ENCODE measurements at places on chromosomes 16 and 17.

DNA sequence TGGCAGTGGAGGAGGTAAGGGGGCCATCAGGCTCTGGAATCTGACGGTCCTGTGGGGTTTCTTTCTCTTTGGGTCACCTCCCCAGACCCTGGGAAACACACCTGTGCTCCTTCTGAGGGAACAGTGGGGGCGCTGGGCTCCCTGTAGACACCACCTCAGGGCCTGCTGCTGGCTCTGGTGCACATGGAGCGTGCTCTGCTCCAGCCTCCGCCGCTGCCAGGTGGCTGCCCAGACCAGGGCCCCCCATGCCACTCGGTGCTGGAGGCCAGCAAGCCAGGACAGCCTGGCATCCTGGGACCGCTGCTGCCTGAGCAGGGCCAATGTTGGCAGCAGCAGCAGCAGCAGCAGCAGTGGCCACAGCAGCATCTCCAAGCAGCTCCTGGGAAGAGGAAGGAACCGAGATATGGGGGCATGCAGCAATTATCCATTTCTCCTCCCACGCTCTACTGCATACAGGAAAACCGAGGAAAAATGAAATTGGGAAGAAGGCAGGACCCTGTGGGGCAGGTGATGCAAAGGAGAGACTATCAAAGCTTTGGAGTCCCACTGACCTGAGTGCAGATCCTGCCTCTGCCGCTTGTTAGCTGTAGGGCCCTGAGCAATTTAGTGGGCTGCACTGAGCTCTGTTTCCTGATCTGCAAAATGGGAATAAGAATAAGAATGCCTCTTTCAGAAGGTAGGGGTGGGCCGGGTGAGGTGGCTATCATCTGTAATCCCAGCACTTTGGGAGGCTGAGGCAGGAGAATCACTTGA lies 902 bp downstream of the GHDC start:
- DNase-seq = no peak

GRCh38 chr17:3385869-3386816 lies at the start of gene OR3A2:
Gene OR3A2, minus strand, starts transcription at chr17:3386308.
- DNase-seq = no peak

- no peak for DNase-seq
Measured at GRCh38 chr17:45380046-45380765, 52.5 kb downstream of the ARHGAP27 start.

- DNase-seq = peak; percentile 35
Measured at GRCh38 chr17:28950017-28950751, 1.1 kb downstream of the PHF12 start.

DNA sequence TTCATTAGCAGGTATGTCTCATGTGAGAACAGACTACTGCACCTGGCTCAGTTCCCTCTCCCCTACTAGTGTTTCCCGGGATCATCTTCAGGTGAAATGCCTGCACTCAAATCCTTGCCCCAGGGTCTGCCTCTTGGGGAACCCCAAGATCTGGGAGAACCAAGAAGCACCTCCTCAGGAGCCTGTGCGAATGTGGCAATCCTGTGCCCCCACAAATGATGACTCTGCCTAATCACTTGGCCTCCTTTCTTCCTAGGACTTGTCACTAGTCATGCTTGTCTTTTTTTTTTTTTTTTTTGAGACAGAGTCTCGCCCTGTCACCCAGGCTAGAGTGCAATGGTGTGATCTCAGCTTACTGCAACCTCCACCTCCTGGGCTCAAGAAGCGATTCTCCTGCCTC lies 21.7 kb downstream of the ADAD2 start:
- DNase-seq = no peak

GRCh38 chr16:83967091-83967490 lies 953 bp upstream of the NECAB2 start:
- no peak for DNase-seq

DNA sequence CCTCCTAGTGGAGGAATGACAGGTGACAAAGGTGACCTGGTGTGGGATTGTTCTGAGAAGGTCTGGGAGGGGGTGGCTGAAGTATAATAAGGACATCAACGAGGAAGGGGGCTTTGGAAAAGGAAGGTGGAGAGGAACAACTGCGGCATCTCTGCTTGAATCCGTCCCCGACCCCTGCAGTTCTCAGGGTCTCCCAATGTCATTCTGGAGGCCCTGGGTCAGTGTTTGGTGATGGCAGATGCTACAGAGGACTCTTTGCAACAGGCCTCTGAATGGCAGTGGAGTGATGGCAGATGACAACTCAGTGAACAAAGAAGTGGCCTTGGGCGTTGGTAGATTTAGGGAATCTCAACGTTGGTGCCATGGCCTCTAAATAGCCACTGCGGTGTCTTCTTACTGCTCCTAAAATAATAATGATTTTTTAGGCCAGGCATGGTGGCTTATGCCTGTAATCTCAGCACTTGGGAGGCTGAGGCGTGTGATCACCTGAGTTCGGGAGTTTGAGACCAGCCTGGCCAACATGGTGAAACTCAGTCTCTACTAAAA lies 1.3 kb downstream of the ENGASE start:
- DNase-seq = no peak

DNA sequence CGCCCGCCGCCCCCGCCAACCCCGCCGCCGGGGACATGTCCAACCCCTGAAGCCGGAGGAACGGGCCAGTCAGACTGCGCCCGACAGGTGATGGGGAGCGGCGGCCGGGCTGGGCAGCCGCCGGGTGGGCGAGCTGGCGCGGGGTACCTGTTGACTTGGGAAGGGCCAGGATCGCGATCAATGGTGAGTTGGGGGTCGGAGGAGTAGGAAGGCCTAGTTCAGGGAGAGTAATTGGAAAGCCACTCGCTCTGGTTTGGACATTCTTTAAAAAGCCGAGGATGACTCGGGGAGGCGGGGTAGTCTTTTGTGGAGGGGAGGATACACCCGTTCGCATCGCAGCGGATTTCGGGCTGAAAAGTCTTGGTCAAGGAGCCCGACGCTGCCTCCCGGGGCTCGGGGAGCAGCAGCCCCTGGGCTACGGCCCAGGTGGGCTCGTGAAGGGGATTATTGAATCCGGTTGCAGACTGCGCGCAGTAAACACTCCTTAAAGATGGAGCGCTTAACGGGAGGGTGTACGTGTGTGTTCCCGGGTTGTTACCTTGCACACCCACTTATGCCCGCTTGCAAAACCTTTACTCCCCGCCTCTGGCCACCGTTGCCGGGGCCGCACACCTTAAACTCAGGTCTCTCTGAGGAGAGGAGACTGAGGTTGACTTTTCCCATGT lies 123.8 kb downstream of the GOSR1 start:
- peak; percentile 7 for DNase-seq

GRCh38 chr17:58276423-58276822 lies 4.3 kb downstream of the MPO start:
- DNase-seq = no peak

DNA sequence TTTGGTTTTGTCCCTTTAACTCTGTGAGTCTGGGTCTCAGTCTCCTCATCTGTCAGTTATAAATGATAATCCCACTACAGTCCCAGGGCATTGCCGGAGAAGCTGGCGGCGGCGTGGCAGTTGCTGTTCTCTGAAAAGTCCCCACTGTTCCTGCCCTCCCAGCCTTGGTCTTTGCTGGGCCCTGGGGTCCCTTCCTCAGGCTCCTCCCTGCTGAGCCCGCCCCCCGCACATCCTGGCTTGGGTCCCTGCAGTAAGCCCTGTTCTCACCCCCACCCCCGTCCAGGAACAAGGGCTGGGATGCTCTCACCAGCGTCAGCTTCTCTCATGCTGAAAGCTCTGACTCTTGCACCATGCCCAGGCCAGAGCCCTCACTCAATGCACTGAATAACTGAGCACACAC lies 35.3 kb upstream of the PEMT start:
- no peak for DNase-seq

DNA sequence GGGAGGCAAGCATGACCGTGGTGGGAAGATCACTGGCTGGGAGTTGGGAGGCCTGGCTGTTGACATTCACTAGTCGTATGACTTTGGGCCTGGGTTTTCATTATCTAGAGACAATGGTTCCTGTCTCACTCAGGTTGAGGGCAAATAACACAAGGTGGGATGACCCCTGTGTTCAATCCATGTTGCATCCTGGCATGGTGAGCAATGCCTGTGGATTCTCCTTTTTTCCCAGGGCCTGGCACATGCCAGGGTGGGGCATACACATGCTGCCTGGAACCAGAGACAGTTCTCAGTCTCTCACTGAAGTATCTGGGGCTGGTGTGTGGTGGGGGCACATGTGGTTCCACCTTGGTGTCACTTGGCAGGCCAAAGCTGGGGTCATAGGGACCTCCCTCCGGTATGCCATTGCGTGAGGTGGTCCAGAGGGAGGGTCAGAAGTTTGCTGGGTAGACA lies 5.4 kb downstream of the THRA start:
- DNase-seq = no peak

GRCh38 chr17:78174346-78174869 lies 6.0 kb downstream of the SYNGR2 start:
- DNase-seq = no peak

GRCh38 chr16:68286153-68287074 lies 22.1 kb downstream of the SLC7A6 start:
- peak; percentile 53 for DNase-seq

GRCh38 chr17:81347437-81347836 lies 47.8 kb upstream of the BAHCC1 start:
- DNase-seq = no peak

DNA sequence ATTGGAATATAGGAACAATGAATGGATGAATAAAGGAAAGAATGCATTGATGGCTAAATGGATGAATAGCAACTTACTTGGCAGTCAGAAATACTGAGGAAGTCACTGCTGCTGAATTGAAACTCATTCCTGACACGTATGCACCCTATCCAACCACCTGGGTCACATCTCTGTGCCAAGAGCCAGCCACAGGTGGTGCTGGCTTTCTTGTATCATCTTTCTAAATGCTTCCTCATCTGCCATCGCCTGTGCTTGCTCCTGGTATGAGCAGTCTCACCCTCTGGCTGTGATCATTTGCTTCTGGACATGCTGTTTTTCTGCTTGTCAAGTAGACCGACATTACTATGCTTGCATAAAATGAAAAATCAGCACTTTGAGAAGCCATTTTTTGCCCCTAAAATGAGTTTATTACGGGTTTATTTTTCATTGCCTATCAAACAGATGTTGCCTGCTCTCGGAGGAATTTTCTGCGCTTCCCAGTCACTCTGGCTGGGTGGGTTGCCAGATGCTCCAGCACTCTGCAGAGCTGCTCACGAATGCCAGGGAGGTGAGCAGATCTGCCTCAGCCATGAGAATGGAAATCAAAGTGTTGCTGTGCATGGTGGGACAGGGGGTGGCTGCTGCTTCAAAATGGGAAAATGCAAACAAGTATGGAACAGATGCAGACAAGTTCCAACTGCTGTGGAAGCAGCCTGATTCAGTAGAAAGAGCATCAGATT lies 1349.6 kb upstream of the CDH8 start:
- DNase-seq = no peak

DNA sequence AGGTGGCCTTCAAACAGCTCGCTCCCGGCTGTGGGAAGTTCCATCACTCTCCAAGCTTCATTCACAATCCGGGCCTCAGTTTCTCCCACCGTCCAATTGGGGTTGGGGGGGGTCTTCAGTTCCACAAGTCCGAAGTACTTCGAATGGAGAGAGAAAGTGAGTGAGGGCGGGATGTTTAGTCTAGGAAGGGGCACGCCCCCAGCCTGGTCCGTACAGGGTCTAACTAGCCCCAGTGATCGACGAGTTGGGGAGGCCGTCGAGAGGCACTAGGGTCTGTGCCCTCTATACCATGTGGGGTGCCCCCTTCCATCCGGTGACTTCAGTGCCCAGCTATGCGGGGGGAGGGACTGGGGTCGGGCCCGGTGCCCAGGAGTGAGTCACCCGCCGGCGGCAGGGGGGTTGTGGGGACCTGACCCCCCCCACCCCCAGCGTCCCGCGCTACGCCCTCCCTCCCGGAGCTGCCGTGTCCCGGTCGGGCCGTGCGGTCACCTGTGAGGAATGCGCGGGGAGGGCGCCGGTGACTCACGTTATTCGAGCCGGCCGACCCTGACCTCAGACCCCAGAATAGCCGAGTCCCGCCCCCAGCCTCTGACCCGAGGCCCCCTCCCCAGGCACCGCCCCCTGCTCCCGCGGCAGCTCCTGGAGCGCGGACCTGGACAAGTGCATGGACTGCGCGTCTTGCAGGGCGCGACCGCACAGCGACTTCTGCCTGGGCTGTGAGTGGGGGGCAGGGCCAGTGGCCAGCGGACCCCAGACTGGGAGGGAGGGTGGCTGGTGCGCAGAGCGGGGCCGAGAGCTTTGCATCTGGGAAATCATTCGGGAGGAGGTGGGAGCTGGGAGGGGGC lies 658 bp downstream of the TNFRSF12A start:
- peak; percentile 78 for DNase-seq

- DNase-seq = peak; percentile 22
Measured at GRCh38 chr17:57463103-57463885, 207.0 kb downstream of the MSI2 start.

DNA sequence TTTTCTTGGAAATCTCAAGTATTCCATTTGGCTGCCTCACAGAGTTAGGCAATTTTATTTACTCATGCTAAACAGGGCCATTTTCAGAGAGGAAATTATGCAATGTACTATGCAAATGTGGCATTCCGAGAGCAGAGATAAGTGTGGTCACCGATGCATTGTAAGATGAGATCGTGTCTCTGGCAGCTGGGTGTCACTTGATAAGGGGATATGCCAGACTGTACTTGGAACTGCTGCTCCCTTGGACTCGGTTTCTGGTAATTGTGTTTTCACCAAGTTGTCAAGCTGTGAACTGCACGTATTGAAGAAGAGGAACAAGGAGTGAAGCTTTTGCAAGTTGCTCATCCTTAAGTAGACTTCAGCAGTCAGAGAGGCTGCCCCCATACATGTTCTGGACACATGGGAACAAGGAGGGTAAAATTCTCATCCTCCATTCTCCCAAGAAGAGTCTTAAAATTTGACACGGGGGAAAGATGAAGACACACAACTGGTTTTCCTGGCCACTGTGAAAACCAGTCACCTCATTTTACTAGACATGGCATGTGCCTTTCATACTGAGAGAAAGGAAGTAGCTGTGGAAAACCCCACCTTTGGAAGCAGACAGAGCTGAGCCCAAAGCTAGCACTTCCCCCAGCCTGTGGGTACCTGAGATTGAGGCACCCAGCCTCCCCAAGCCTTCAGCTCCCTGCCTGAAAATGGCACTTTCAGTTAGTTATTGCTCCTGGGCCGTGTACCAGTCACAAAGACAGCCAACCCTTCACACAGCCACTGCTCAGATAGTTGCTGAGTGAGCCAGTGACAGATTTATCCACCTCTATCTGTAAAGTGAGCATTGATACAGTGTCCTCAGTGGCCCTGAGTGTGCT lies 150.7 kb downstream of the SOCS1 start:
- peak; percentile 74 for DNase-seq

DNA sequence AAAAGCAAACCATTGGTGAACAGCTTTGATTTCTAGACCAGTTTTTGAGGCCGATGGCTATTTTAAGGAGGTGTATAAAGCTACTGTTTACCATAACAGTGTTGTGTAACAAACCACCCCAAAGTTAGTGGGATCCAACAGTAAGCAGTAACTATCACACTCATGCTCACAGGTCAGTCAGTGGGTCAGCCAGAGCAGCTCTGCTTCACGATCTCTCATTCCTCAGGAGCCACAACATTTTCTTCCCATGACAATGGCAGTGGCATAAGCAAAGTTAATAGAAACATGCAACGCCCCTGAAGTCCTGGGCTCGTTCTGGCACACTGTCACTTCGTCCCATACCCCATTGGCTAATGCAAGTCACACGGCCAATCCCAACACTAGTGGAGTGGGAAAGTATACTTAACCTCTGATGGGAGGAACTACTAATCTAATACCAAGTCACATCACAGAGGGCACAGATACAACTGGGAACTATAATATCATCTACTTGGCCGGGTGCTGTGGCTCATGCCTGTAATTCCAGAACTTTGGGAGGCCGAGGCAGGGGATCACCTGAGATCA lies 28.0 kb upstream of the B4GALNT2 start:
- no peak for DNase-seq
